ENCODE measurements at places on chromosomes 13 and 19. TPM values are rescaled to one million over a fixed set of nuclear protein-coding genes. Genes with fewer than 3 reads are reported as not detected.
A peak's percentile ranks its signal among the peaks of the same experiment; 100 is the strongest.

DNA sequence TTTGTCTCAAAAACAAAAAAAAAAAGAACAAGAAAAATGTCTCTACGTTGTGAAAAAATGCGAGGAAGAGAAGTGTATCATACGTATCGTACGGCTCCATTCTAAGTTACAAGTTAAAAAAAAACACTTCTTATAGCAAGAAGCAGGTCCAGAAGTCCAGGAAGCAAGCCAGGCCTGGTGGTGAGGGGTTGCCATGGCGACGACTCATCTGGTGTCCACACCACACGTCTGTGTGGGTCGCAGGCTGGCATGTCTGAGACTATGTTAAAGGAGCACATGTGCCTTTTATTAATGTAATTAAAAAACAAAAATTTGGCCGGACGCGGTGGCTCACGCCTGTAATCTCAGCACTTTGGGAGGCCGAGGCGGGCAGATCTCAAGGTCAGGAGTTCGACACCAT, 5.9 kb downstream of the MED16 start:
- no peak for DNase-seq

- DNase-seq, result no peak
These were observed at the start of gene LSR for GRCh38 chr19:35248310-35249145. LSR (plus strand) TSS chr19:35249002; CDS start chr19:35249023, 21 bp downstream.

The TEX29 gene
- total RNA-seq, result not detected

The GSX1 gene
- not detected for total RNA-seq

- DNase-seq, result no peak
These were observed 170.0 kb downstream of the LMO7 start for GRCh38 chr13:75806117-75806516.

The DACT3 gene
- total RNA-seq, result 1.7 TPM

DNA sequence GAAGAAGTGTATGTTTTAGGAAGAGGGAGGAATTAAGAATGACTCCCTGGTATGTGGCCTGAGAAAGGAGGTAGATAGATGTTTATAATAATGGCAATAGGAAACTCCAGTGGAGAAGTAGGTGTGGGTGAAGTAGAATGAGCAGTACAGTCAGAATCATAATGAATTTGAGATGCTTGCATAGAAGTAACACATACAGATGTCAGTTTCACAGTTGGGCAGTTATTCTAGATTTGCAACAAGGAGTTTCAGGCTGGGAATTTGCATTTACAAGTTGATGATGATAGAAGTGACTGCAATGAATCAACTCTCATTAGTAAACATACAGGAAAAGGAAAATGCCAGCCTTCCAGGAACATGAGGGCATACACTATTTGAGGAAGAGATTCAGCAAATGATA, 149.0 kb downstream of the SLITRK1 start:
- DNase-seq, result no peak

- no peak for DNase-seq
These were observed 18.9 kb upstream of the KBTBD7 start for GRCh38 chr13:41213316-41213715.

DNA sequence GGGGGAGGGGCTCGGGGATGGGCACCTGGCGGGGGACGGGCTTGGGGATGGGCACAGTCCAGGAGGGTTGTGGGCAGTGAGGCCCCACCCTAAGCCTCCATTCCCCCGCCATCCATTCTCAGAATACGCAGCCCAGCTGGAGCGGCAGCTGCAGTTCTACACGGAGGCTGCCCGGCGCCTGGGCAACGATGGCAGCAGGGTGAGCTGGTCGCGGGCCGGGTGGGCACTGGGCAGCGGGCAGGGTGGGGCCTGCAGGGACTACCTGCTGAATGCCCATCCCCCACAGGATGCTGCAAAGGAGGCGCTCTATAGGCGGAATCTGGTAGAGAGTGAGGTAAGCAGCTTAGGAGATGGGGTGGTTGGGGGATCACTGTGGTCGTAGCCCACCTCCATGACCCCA, 8.3 kb downstream of the PODNL1 start:
- no peak for DNase-seq

The HCST gene
- not detected for total RNA-seq

The PCDH9 gene
- 0.62 TPM for total RNA-seq

The RXFP2 gene
- 1.9 TPM for total RNA-seq

DNA sequence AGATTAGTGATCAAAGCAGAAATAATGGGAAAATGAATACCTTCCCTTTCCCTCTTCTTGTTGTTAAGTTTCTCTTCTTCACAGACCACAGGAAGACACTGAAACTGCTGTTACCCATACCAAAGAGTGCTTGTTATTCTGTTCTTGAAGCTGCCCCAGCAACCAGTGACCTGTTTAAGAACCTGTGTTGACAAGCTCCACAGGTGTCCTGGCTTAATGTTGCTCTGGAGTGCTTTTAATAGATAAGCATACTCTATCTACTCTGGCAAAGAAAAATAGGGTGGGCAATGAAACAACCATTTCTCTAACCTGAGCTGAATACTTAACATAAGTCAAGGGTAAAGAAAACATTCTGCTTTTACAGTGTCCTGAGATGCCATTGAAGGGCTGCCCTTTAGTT, 506.7 kb upstream of the GPC6 start:
- no peak for DNase-seq

DNA sequence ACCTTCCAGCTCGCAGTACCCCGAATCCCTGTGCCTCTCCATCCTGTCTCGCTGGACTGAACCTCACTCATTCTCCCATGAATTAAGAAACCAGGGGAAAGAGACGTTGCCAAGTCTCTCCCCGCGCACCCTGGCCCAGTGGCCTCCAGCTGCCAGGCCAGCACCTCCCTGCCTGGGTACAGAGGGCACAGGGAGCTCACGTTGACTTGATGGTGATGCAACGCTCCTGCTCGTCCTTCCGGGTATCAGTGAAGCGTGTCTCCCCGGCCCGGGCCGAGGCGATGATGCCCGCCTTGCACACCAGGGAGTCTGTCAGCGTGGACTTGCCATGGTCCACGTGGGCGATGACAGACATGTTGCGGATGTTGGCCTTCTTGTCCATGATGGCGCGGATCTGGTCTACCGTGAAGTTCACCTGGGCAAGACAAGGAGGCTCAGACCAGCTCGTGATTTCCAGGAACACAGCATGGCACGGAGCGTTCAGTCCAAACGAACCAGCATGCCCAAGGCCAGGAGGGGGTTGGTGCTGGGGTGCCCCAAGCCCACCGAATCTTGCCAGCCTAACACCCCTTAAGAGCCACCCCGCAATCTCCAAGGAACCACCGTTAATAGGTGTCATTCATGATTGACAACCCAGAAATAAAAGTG, 1.2 kb downstream of the EEF2 start:
- DNase-seq, result peak; percentile 62

The SBK2 gene
- total RNA-seq, result not detected

The AMER2 gene
- not detected for total RNA-seq

The BAX gene
- total RNA-seq, result 61.4 TPM

GRCh38 chr13:98490195-98490836, 86.6 kb downstream of the STK24 start:
- DNase-seq, result no peak

GRCh38 chr13:49502954-49503353, 7.2 kb downstream of the PHF11 start:
- DNase-seq, result no peak

GRCh38 chr13:108609353-108609752, 20.1 kb upstream of the MYO16 start:
- DNase-seq, result no peak

GRCh38 chr13:28718543-28719226, at the start of gene SLC46A3:
SLC46A3 (minus strand) TSS chr13:28718970; CDS start chr13:28717998, 972 bp downstream.
- peak; percentile 99 for DNase-seq

The ZSWIM4 gene
- 4.8 TPM for total RNA-seq

DNA sequence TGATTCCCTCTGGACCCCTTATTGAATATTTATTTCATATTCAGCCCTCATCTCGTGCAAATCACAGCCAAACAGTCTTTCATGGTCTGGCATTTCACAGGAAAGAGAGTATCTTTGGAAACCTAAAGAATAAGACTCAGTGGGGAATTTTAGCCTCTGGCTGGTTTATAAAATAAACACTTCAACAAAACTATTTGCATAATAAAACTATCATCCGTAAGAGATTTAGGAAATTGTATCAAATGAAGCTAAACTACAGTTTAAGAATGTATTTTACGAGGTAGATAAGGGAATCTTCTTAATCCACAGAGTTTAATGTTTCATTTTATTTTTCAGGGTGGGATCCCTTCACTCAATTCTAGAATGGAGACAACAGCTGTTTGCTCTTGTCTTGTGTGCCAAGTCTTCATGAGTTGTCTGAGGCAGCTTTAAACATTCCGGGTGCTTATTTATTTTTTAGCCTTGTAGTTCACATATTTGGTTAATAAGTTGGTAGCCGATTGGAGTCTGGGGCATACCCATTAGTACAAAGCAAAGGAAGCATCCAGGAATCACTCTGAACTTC, 634.4 kb upstream of the KLF12 start:
- DNase-seq, result peak; percentile 36

GRCh38 chr19:1125601-1126467, 22.0 kb downstream of the GPX4 start:
- DNase-seq, result peak; percentile 57

DNA sequence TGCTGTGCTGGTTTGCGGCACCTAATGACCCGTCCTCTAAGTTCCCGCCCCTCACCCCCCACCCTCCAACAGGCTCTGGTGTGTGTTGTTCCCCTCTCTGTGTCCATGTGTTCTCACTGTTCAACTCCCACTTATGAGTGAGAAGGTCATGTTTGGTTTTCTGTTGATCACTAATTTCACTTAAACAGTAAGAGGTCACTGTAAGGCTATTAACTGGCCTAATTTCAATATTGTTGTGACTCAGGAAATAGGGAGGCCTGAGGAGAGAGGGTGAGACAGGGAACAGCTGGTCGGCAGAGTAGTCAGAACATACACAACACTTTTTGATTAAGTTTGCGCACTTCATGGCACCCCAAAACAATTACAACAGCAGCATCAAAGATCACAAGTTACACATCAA, 15.6 kb downstream of the TUBGCP3 start:
- no peak for DNase-seq

GRCh38 chr19:12995596-12996405, 526 bp downstream of the NFIX start:
- peak; percentile 75 for DNase-seq

DNA sequence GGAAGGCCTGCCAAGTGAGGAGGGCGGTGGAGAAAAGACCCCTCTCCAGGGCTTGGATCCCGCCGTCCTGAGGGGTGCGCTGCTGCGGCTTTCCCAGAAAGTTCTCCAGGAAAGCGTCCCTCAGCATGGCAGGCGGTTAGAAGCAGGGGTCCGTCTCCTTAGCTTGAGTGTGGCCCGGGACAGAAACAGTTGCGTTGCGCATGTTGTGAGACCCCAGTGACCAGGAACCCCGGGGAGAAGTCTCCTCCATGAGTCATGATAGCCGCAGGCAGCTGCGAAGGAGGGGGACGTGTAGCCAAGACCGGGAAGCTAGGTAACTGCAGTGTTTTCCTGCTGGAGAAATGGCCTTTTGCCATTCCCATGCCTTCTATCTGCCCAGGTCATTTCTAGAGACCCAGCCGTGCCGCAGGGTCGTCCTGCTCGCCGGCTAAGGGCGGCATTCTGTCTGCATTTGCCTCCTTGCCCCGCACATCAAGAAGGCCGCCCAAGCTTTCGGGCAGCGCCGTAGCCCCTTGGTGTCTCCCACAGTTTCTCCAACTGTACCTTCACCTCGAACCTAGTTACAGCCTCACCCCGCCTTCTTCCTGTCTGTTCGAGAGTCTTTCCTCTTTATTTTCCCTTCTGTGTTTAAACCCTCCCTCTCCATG, 64.3 kb downstream of the TM9SF2 start:
- DNase-seq, result no peak

DNA sequence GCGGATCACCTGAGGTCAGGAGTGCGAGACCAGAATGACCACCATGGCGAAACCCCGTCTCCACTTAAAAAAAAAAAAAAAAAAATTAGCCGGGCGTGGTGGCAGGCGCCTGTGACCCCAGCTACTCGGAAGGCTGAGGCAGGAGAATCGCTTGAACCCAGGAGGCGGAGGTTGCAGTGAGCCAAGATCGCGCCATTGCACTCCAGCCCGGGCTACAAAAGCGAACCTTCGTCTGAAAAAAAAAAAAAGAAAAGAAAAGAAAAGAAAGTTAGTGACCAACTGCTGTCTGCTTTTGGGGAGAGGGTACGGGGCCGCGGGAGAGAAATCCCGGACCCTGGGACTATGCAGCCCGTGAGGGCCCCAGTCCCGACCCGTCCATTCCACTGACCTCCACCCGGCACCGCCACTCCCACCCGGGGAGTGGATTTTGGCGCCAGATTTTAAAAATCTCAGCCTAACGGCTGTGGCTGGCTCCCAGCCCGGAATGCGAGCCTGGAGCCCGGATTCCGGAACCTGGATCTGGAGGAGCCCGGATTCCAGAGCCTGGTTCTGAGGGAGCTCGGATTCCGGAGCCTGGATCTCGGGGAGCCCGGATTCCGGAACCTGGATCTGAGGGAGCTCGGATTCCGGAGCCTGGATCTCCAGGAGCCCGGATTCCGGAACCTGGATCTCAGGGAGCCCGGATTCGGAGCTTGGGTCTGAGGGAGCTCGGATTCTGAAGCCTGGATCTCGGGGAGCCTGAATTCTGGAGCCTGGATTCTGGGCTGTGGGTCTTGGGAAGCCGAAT, 6.1 kb upstream of the LMNB2 start:
- peak; percentile 93 for DNase-seq

The DZIP1 gene
- 39.1 TPM for total RNA-seq

DNA sequence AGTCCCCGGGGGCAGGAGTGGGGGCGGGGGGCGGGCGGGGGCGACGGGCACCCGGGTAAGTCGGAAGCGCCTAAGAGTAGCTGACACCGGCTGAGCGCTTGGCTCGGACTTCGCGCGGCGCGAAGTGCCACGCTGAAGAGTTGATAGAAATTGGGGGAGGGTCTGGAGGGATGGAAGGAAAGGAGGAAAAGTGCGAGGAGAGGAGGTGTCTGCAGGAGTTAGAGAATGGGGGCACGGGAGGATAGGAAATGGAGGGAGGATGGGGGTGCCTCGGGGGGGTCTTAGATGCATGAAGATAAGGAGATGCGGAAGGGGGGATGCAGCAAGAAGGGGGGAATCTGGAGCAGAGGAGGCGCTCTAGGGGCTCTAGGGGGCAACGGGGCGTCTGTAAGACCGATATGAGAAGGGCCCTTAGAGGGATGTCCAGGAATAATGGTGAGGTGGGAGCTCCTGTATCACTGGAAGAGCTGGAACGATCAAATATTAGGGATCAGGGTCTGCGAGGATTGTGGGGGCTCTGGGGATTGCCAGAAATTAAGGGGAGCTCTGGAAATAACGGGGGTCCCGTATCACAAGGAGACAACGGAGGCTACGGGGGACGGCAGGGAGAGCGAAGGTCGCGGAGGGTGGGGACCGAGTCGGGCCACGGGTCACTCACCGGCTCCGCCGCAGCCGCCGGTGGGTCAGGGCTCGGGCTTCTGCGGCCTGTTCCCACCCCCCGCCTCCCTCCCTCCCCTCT, at the start of gene MYPOP:
MYPOP (minus strand) TSS at position 702 of the 739 bp plus-strand sequence. CDS start 840 bp downstream, outside the sequence.
- no peak for DNase-seq

The WDR87 gene
- not detected for total RNA-seq

DNA sequence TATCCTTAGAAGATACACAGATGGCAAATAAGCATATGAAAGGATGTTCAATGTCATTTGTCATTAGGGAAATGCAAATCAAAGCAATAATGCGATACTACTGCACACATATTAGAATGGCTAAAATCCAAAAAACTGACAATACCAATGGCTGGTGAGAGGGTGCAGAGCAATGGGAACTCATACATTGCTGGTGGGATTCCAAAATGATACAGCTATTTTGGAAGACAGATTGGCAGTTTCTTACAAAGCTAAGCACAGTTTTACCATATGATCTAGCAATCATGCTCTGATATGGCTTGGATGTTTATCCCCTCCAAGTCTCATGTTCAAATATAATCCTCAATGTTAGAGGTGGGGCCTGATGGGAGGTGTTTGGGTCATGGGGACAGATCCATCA, 122.6 kb downstream of the KCTD15 start:
- no peak for DNase-seq

The NCAN gene
- 0.07 TPM for total RNA-seq

GRCh38 chr13:31781064-31781463, 41.7 kb downstream of the RXFP2 start:
- no peak for DNase-seq

The STOML3 gene
- not detected for total RNA-seq
